ENCODE measurements at places on chromosomes 7 and 10. TPM values are rescaled to one million over a fixed set of nuclear protein-coding genes. Genes with fewer than 3 reads are reported as not detected.

Gene CPEB3
- 6.9 TPM for total RNA-seq

Gene MORN4
- total RNA-seq: 5.4 TPM

Gene CDH23
- total RNA-seq: 9.4 TPM

Gene CCDC172
- total RNA-seq: not detected

Gene POLR2J2
- 14.8 TPM for total RNA-seq

Gene POMZP3
- total RNA-seq: 10.8 TPM

Gene MUC3A
- 1.7 TPM for total RNA-seq

Gene AGMO
- not detected for total RNA-seq

Gene AZGP1
- 31.8 TPM for total RNA-seq

Gene IFIT1B
- not detected for total RNA-seq

Gene HMX2
- not detected for total RNA-seq

Gene NOS3
- total RNA-seq: 15.1 TPM

Gene FGF8
- total RNA-seq: not detected

Gene C10orf67
- 1.2 TPM for total RNA-seq

Gene PDZD7
- 1.6 TPM for total RNA-seq

Gene LIPA
- 174 TPM for total RNA-seq

Gene FGL2
- 33.0 TPM for total RNA-seq

Gene MEIG1
- 0.95 TPM for total RNA-seq

Gene FZD8
- 13.3 TPM for total RNA-seq

Gene PPP1R9A
- 28.9 TPM for total RNA-seq

Gene IRF5
- 46.0 TPM for total RNA-seq

Gene GNAT3
- total RNA-seq: not detected

Gene PPP1R3C
- total RNA-seq: 10.8 TPM

Gene NPM3
- 17.4 TPM for total RNA-seq

Gene TSC22D4
- 53.6 TPM for total RNA-seq

Gene PRF1
- total RNA-seq: 29.5 TPM

Gene HDAC9
- 14.3 TPM for total RNA-seq

Gene MKI67
- 4.8 TPM for total RNA-seq

Gene HECTD2
- 8.4 TPM for total RNA-seq

Gene ACTL6B
- not detected for total RNA-seq

Gene NPC1L1
- 0.21 TPM for total RNA-seq

Gene CFAP70
- 11.3 TPM for total RNA-seq

Gene ZNF425
- 1.2 TPM for total RNA-seq

Gene GNG11
- 23.2 TPM for total RNA-seq

Gene TAS2R4
- total RNA-seq: 2.0 TPM

Gene MICALL2
- 28.9 TPM for total RNA-seq

Gene GJD4
- total RNA-seq: not detected

Gene SFTPD
- 630 TPM for total RNA-seq

Gene ADAP1
- 33.9 TPM for total RNA-seq

Gene MAT1A
- total RNA-seq: 1.0 TPM

Gene CPED1
- total RNA-seq: 38.6 TPM

Gene MRLN
- total RNA-seq: not detected

Gene SPDYE6
- not detected for total RNA-seq

Gene CALCR
- total RNA-seq: 0.24 TPM

Gene AKR1C8
- total RNA-seq: 0.83 TPM

Gene ST7
- 51.1 TPM for total RNA-seq

Gene PCLO
- total RNA-seq: 2.9 TPM

Gene NPTX2
- total RNA-seq: 0.62 TPM

Gene LRRC17
- 1.5 TPM for total RNA-seq

All from lower lobe of right lung (tissue), 2 donors.